Type B pancreatic cell (in vitro differentiated cells): ENCODE measurements at places on chromosomes 12 and 14. TPM values are rescaled to one million over a fixed set of nuclear protein-coding genes. Genes with fewer than 3 reads are reported as not detected.
A peak's percentile ranks its signal among the peaks of the same experiment; 100 is the strongest.

DNA sequence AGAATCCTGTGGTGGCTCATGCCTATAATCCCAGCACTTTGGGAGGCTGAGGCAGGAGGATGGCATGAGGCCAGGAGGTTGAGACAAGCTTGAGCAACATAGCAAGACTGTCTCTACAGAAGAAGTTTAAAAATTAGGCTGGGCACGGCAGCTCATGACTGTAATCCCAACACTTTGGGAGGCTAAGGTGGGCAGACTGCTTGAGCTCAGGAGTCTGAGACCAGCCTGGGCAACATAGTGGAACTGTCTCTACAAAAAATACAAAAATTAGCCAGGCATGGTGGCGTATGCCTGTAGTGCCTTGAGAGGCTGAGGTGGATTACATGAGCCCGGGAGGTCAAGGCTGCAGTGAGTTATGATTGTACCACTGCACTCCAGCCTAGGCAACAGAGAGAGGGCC, 998 bp upstream of the CYP27B1 start:
- DNase-seq, result no peak

DNA sequence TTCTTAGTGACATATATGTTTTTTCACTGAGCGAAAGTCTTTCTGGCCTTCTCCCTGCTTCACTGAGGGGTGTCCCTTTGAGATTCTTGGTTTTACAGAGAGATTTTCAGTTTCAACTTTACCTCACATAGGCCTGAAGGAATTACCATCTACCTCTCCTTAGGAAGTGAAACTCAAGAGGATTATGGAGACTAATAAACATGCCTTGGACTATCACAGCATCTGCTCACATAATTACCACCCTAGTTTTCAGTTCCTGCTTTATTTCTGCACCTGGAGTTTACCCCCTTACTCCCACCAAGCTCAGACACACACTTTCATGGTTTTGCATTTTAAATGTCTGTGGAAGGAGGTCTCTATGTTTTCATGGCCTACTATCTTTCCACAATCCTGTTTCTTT, 118.3 kb upstream of the SCAF11 start:
- no peak for DNase-seq

GRCh38 chr12:57320639-57321038, 69.7 kb upstream of the STAC3 start:
- no peak for DNase-seq

- DNase-seq, result peak; percentile 69
These were observed 960 bp upstream of the LRFN5 start for GRCh38 chr14:41605550-41606281.

KRT5 gene
- 13.0 and 25.0 TPM in 2 replicates for total RNA-seq

DNA sequence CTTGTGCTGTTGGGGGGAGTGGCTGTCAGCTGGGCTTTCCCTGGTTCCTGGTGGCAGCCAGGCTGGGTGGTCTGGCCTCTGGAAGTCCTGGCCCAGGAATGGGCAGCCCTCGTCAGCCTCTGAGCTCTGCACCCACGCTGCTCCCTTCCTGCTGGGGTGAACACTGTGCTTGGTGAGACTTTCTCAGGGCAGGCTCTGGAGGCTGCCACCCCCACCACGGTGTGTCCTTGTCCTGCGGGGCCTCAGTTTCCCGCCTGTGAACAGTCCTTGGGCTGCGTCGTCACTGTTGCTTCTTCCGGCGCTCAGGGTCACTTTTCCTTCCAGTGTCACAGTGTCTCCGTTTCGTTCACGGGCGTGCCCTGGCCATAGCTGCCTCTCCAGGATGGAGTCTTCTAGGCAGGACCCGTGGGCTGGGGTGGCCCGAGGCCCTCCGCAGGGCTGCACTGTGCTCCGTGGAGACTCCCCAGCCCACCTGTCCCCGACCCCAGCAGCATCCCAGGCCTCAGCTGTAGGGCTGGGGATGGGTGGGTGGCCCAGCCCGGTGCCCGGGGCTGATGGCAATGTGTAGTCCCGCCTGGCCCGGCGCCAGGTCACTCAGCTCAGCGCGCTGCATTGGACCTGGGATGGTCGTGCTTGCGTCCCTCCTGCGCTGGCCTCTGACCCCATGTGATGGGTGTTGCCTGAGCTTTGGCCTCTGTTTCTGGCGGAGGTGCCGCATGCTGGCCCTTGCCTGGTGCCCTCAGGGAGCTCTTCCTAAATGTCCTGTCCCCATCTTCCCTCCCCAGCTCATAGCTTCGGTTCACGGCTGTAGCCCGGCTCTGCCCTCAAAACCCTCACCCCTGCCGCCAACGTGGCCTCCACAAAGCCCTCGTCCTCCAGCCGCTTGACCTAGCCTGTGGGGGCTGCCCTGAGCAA, 6.8 kb downstream of the KIF26A start:
- no peak for DNase-seq

GRCh38 chr12:129530984-129531383, 372.8 kb downstream of the TMEM132D start:
- DNase-seq, result no peak
